ENCODE measurements at places on chromosomes 12 and 14.

DNA sequence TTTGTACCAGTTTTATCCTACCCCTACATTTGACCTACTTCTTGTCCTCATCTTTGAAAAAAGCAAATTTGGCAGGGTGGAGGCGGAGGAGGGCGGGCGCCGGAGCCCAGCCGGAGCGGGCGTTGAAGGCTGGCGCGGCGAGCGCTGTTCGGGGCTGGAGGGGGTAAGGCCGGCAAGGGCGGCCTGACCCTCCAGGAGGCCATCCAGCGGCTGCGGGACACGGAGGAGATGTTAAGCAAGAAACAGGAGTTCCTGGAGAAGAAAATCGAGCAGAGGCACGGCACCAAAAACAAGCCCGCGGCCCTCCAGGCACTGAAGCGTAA, 27.2 kb downstream of the FBXO34 start:
- no peak for DNase-seq

GRCh38 chr14:102150744-102151143, 11.0 kb downstream of the WDR20 start:
- no peak for DNase-seq

DNA sequence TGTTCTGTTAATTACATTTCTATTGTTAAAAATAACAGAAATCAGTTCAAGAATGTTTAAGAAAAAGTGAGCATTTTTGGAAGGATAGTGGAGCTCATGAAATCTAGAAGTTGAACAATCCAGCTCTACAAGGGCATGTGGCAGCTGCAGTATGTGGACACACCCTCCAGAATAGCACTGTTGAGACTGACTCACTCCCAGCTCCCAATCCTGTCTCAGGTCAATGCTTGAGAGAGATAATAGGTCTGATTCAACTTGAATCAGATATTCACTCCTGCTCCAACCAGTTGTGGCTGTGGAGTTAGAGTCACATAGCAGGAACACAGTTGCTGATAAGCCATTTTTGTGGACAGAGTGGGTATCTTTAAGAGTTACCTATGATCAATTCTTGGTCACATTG, 113.0 kb upstream of the NTF3 start:
- no peak for DNase-seq

GRCh38 chr12:66189889-66190288, 875 bp downstream of the IRAK3 start:
- DNase-seq, result no peak

DNA sequence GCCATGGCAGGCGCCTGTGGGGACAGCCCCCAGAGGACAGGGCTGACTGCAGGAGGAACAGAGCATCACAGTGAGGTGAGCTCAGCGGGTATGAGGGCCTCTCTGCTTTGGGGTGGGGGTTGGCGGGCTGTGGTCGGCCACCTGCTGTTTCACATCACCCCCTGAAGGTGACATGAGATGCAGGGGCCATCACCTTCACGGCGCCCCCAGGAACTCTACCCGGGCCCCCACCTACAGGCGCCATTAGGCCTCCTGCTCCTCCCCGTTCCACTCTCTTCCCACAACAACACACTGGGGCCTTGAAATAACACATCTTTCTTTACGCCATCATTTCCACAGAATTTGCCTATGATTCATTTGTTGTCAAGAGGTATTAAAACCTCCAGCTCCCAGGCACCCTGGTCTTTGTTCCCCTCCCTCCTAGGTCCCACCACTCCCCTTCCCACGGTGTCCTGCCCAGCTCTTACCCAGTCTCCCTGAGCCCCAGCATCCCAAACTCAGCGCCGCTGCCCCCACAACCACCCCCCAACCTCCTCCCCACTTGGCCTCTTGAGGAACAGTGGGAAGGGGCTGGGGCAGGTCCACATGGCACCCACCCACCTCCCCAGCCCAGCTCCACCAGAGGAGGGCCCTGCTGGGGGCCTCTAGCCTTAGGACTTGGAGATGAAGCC, 12.7 kb upstream of the HDAC7 start:
- DNase-seq, result no peak

- no peak for DNase-seq
Measured at GRCh38 chr12:23585156-23585781, 364.2 kb downstream of the SOX5 start.

DNA sequence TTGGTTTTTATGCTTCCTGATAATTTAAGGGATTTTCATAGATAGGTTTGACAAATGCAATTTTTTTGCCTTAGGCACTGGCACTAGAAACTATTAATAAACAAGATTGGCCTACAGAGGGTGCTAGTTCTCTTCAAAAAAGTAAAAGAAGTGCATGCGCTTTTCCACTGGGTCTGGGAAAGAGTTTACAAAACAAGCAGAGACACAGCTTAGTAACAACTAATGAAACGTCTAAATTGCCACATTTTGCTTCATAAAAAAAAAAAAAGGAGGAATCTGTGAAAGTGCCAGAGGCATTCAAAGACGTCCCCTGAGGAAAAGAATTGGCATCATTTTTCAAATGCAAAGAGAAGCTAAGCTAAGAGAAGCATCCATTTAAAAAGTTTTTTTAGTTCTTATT, 58.3 kb upstream of the EEA1 start:
- peak; percentile 75 for DNase-seq

Data from suppressor macrophage treated with lipopolysaccharide for 4 hours (primary cell).